Right lobe of liver (tissue), 6 donors: ENCODE measurements at places on chromosomes 13 and 19. TPM values are rescaled to one million over a fixed set of nuclear protein-coding genes. Genes with fewer than 3 reads are reported as not detected.

DNA sequence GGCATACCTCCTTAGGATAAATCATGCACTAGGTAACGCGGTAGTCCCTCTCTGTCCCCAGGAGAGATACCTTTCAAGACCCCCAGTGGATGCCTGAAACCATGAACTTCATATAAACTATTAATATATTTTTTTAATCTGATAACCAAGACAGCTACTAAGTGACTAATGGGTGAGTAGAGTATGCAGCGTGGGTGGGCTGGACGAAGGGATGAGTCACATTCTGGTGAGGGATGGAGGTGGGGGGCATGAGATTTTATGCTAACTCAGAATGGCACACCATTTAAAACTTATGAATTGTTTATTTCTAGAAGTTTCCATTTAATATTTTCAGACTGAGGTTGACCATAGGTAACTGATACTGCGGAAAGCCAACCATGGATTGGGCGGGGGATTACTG is 46.2 kb downstream of the CDK8 start:
- DNase-seq, result no peak

DNA sequence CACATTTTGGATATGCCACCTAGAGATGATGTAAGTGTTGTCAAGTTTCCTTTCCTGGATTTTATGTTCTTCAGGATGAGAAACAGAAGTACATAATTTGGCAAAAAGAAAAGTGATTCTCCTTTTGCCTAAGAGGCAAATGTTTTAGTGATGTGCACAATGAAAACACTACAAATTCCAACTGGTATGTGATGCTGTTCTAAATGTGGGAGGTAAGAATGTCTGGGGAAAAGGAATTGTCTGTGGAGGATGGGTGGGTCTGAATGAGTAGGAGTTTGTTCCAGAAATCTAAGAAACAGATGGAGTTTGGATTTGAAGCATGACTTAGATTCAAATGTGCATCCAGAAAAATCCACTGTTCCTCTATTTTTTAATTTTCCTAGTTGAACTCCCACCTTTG is 473.6 kb upstream of the SPRY2 start:
- DNase-seq, result no peak

DNA sequence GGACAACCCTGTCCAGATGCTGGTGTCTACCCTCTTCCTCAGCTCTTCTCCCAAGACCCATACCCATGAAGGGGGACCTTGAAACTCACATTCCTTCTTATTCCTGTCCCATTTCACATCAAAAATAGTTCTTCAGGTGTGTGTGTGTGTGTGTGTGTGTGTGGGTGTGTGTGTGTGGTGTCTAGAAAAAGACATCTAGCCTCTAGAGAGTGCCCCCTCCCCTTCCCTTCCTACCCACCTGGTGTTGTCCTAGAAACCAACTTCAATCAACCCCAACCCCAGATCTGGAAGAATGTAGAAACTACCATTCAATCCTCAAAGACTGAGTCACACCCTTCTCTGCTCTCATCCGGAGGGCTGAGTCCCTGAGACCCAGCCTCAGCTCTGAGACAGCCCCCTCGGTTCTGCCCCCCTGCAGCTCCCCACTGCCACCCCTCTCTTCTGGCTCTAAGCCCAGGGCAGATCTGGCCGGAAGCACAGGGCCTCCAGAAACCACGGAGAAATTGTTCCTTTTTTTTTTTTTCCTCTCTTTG is 3.5 kb downstream of the KCNN4 start:
- no peak for DNase-seq

- DNase-seq, result no peak
Observed at GRCh38 chr19:22609630-22610029, 24.5 kb upstream of the ZNF492 start.

- peak; percentile 67 for DNase-seq
Observed at GRCh38 chr13:52850396-52851136, 2.1 kb upstream of the PCDH8 start.

GRCh38 chr13:71374471-71375049 is 492.4 kb downstream of the DACH1 start:
- no peak for DNase-seq

DNA sequence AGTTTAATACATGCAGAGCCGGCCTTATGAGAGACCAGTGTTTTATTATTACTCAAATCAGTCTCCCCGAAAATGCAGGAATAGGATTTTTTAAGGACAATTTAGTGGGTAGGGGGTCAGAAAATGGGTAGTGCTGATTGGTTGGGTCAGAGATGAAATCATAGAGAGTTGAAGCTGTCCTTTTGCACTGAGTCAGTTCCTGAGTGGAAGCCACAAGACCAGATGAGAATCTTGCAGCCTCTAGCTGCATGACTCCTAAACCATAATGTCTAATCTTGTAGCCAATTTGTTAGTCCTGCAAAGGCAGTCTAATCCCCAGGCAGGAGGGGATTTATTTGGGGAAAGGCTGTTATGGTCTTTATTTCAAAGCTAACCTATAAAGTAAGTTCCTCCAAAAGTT is 1163.9 kb downstream of the DIAPH3 start:
- no peak for DNase-seq

DNA sequence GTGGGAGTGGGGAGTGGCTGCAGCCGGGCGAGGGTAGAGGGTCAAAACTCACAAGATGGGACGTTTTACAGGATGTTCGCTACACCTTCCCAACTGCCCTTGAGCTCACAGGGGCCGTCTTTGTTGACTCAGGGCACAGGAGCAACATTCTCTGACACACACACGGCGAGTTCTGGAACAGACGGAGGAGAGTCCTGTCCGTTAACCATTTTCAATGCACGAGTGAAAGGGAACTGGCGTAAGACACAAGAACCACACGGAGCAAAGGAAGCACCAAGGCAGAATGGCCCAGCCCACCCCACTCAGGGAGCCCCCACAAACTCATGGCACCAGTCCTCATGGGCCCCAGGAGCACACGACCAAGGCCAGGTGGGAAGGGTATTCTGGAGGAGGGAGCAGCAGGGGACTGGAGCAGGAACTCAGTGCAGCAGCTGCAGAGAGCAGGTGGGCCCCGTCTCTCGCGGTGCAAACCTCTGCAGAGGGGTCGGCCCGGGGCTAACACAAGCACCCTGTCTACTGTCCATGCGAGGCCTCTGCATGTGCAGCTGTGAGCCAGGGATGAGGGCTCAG is 37.9 kb upstream of the ISYNA1 start:
- DNase-seq, result no peak

- no peak for DNase-seq
Observed at GRCh38 chr13:89269737-89270136, 1598.6 kb downstream of the SLITRK5 start.

- no peak for DNase-seq
Observed at GRCh38 chr13:44302940-44303575, 70.6 kb upstream of the SERP2 start.

DNA sequence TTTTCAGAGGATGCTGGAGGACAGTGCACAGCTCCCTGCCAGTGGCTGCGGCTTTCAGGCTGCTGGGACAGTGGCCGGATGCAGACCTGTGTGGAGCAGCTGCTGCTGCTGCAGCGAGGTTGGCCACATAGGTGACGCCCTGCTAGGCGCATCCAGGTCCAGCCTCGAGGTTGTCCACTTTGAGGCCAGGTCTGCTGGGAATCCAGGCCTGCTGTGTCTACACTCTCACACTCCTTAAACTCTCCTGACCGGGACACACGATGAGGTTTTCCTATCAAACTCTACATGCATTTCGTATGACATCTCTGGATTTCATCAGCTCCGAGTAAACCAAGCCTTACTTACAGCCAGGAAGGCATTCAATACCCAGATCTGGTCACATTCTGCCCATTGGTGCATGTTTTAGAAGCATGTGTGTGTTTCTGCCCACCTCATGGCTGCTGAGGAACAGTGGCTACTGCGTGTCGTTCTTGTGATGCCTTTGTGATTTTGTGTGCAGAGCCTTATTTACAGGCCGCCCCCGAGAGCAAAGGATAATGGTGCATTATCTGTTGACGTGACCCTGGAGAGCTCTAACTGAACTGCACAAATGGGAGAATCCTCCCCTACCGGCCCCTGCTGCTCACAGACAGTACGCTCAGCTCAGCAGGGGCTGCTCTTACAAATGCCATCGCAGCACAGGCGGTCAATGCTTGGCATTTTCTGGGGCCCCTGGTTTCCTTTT is 12.3 kb upstream of the MCF2L start:
- DNase-seq, result peak; percentile 16

GRCh38 chr13:112690283-112690929 is 568 bp downstream of the ATP11A start:
- DNase-seq, result peak; percentile 59

DNA sequence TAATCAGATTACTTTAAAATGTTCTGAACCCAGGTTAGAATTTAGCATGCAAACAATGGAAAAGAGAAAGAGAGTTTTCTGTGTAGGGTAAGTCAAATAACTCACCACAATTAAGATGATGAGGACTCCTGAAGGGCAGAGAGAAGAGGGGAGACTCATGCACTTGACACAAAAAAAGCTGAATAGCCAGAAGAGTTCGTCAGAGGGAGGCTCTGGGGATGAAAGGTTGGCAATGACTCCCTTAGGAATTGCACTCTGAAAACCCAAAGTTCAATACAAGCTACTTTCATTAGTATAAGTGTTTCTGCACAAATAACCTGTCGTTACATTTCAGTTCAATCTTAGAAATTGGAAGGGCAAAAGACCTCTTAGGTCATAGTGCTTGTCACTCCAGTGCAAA is 434.4 kb upstream of the PCDH9 start:
- no peak for DNase-seq

DNA sequence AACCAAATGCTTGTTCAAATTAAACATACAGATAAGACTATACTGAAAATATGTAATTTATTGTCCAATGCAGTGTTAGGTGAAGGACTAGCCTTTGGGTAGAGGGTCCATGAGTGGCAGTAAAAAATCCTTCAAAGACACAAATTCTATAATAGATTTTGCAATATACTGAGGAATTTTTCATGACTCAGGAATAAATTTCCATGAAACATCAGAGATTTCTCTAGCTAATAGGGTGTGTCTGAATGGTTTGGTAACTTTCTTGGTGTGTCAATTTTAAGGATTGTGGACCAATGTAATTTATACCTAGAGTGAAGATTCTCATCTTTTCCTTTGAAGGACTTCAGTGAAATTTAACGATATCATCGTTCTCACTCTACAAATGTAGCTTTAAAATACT is 546.7 kb downstream of the SLITRK5 start:
- DNase-seq, result no peak

GRCh38 chr19:41112728-41113290 is 1.4 kb upstream of the CYP2F1 start:
- no peak for DNase-seq

DNA sequence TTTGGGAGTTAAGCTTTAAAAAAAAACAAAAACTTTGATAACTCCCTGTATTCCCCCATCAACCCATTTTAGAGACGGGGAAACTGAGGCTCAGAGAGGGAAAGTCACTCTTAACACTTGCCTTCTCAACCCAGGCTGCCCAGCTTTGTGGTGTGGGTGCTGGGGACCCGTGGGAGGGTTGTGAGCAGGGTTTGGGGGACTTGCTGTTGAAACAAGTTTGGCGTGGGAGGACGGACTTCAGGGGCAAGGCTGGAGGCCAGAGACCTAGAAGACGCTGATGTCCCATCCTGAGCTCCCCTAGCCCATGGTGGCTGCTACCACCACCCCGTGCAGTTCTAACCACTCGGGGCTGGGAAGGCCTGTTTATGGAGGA is 747 bp upstream of the CACTIN start:
- DNase-seq, result no peak

DNA sequence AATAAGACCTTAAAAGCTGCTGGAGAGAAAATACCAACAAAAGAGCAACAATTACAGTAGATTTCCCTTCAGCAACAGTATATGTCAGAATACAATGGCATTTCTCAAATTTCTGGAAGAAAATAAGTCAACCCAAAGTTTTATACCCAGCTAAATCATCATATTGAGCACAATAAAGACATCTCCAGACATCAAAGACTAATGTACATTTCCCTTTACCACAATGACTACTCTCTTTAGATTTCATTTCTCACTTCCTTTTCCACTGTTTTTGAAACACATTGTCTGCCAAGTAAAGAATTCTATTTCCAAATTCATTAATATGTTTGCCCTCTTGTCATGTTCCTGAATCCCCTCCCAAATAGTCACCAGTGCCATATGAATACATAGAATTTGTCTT is 111.4 kb downstream of the POU4F1 start:
- no peak for DNase-seq

DNA sequence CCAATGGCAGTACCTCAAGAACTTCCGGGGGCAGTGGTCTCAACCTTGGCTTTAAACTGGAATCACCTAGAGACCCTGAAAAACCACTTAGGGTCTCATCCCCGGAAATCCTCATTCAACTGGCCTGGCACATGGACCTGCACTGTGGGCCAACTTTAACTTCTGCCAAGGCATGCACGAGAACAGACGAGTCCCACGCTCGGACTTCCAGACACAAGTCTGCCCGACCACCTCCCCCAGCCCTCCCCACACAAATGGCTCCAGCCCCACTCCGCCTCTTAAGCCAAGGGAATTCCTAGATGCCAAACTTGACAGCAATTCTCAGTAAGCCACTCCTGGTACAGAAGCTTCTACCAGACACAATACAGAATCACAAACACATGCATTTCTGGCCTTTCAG is 114.0 kb downstream of the STK24 start:
- DNase-seq, result no peak

DNA sequence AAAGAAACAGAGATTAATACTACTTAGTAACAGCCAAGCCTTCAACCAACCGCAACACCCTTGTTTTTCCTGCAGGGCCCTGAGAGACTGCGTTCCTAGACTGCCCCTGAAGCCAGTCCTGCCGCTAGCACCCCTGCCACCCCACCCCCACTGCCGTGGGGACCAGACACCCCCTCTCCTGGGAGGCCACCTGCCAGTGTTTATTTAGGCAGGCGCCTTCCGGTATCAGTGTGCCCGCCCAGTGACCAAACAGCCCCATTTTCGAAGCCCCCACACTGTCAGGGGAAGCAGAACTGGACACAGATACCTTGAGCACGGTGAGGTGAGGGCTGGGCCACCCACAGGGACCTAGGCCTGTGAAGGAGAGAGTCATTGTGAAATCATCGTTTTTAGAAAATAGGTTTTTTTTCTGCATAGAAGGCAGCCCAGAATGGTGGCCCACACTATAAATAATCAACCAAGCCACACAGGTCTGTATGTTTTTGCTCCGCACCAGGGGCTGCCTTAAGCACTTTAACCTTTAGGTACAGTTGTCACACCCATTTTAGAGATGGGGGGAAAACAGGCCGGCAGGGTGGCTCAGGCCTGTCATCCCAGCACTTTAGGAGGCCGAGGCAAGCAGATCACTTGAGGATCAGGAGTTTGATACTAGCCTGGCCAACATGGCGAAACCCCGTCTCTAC is 3.5 kb upstream of the TLE5 start:
- DNase-seq, result no peak

DNA sequence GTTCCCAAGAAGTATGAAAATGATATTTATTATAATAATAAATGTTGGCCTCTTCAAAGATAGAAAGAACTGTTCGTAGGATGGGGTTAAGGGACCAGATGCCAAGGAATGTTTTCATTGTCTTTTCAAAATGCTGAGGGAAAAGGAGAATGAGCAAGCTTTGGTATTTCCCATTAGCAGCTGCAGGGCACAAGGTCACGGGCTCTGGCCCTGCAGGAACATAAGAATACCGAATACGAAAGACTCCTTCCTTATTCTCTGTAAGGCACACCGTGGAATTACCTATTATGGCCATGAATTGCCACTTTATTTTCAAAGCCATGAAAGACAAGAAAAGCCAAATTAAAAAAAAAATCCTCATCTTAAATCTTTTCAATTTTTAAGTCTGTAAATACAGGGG is 49.6 kb upstream of the OLFM4 start:
- DNase-seq, result no peak

Gene APLP1
- total RNA-seq, result not detected

Gene SLC25A41
- total RNA-seq, result not detected

Gene ZNF98
- not detected for total RNA-seq

Gene MIPEP
- total RNA-seq, result 10.6 TPM

Gene ZNF728
- total RNA-seq, result 0.24 TPM

Gene GRK1
- total RNA-seq, result not detected

Gene ZNF829
- 0.80 TPM for total RNA-seq

Gene PDX1
- total RNA-seq, result not detected

Gene CEACAM4
- 3.4 TPM for total RNA-seq

Gene LGALS14
- not detected for total RNA-seq
